ENCODE measurements at places on chromosomes 7 and 10.

DNA sequence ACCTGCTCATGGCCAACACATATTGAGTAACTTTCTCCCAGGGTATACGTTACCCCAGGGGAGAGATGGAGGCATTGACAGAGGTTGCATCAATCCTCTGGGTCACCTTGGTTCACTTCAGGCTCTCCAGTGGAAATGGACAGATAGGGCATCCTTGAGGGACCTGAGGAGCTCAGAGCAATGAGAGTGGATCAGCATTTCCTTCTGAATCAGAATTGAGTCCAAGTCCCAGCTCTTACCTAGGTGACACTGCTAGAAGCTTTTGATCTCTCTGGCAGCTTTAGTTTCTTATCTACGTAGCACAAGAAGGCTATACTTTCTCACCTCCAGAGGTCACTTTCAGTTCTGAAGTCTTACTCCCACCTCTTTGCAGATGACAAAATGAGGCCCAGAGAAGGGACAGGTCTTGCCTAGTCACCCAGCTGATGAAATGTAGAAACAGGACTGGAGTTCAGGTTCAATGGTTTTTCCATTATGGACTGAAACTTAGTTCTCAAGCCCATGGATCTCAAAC lies 35.2 kb downstream of the PANK1 start:
- DNase-seq = no peak

DNA sequence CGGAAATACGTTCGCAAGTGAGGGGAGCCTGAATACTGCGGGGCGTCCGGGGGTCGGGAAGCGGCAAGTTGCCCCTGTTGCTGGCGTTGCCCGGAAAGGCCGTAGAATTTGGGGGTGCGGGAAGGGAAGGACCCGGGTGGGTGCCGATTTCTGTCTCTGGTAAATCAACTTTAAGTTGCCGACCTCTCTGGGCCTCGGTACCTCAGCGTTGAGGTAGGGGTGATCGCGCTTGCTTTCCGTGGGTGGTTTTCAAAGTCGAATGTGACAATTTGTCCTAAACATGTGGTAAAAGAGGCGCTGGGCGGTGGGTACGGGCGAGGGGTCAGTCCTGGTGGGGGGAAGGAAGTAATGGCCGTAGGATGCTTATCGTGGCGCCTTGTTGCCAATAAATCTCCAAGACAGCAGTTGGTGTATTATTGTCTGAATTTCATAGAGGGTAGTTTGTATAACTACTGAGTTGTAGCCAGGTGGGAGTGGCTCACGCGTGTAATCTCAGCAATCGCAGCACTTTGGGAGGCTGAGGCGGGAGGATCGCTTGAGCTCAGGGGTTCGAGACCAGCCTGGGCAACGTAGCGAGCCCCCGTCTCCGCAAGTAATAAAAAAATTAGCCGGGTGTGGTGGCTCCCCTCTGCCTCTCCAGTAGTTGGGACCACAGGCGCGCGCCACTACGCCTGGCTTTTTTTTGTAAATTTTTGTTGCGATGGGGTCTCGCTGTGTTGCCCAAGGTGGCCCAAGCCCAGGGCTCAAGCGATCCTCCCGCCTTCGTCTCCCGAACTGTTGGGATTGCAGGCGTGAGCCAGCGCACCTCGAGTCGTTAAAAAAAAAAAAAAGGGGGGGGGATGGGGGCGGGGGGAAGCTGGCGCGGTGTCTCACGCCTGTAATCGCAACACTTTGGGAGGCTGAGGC lies 644 bp downstream of the BUD23 start:
- DNase-seq = no peak

GRCh38 chr10:97771055-97771891 lies 526 bp downstream of the SFRP5 start:
- DNase-seq = no peak

GRCh38 chr7:35754741-35755140 lies 46.1 kb upstream of the SEPTIN7 start:
- DNase-seq = no peak

- no peak for DNase-seq
Observed at GRCh38 chr10:35339942-35340341, 3.6 kb downstream of the CCNY start.

DNA sequence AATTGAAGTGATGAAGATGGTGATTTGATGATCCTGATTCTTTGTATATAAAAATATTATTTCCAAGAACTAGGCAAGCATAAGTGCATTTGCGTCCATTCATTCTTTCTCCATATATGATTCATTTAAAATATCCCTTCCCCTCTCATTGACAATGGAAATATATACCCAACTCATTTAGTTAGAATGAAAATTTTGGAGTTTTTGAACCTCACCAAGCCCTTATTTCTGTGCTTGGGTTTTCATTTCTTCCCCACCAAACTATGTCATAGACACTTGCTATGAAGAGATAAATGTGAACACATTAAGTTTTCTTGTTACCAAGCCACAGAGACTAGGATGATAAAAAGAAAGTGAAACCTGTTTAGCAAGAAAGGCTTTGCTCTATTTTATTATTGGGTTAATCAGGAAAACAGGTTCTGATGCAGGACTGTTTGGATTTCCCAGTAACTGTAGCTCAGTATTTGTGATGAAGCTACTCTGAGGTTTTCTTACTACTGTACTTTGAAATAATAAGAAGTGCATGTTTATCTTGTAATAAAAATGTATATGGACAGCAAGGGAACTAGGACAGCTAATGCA lies 68.3 kb downstream of the ITGB1 start:
- no peak for DNase-seq

DNA sequence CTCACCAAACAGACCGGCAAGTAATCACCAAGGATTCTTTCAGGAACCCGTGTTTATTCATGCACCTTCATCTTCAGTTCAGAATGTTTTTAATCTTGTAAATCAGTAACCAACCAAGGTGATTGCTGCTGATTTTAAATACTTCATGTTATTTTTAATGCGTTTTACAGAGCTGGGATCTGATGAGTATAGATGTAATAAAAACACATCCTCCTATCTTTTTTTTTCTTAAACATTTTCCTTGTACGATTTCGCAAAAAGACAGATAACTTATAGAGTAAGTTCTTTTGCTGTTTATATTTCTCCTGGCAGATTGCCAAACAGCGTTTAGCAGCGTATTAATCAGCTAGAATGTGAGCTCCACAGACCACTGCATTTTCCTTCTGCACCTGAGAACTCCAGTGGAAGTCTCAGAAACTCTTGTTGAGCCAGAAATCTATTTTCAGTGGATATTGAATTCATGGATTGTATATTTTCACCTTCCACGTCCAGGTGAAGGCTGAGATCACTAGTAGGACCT lies 397.8 kb upstream of the NRP1 start:
- DNase-seq = no peak

GRCh38 chr7:4017785-4018184 lies 664.3 kb upstream of the FOXK1 start:
- DNase-seq = no peak

DNA sequence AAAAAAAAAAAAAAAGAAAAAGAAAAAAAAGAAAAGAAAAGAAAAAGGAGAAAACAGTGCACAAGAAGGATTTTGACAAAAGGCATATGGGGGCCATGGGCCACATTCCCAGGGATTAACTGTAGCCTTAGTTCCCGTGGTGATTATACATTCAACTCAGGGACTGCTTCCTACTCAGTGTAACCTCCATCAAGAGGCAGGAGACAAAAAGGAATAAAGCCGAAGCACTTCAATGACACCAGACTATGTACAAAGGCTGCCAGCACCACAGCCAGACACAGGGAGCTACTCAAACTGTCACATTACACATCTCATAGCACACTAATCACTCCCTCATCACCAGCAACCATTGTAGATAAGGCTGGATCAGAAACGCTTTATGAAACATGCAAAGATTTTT lies 5.1 kb upstream of the PMPCB start:
- no peak for DNase-seq

DNA sequence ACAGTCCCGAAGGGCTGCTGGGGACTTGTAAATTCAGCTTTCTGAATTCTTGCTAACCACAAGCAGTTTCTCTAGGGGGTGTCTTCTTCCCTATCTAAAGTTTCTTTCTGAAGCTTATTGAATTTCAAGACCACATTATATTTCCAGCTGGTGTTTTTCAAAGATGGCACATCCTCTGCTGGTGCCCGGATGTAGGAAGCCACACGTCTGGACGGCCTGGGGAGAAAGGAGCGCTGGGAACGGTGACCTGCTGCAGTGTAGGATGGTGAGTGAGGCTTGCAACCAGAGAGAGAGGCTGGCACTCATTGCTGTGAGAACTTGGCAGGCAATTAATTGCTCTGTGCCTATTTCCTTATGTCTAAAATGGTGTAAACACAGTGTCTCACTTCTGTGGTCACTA lies 776.4 kb downstream of the TYW1 start:
- no peak for DNase-seq

DNA sequence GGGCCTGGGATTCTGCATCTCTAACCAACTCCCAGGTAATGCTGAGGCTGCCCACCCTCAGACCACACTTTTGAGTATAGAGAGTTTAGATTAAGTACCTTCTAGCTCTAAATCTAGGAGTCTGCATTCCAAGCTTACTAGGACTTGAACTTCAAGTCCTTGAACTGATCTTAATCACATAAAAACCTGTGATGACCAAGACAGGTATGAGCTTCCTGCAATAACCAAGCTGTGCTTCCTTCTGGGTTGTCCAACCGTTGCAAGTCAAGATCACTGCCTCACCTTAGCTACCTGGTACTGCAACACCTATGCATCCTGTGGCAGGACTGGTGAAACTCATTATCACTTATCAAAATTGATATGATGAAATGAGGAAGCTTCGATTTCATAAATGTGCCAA lies 32.9 kb upstream of the RAPGEF5 start:
- no peak for DNase-seq

- DNase-seq = no peak
Observed at GRCh38 chr10:30072068-30072467, 12.7 kb upstream of the JCAD start.

DNA sequence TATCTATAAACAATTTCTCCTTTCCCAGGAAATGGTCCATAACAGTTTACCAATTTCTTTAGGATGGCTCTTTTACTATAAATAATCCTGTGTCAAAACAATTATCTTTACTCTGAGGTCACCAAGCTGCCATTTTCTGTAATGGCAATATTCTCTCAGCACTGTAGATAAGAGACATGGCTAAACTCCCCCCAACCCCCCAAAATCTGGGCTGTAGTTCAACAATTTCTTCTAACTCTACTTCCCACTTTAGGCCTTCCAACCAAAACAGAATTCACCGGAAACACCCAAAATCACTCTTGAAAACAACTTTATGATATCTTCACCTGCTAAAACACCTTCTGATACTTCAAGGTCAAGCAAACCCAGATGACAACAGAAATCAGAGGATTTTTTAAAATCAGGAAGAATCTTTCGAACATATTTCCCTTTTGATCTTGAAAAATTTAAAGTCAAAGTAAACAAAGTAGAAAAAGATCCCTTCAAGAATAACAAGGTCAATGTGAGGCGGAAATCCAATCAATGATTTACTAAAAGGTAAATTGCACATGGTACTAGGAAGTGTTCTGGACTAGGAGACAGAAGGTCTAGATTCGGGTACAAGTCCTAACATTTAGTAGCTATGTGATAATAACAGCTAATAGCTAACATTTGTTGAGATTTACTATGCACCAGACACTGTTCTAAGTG lies 176.8 kb downstream of the CPEB3 start:
- DNase-seq = no peak

GRCh38 chr7:2926120-2926895 lies 82.2 kb upstream of the GNA12 start:
- DNase-seq = peak; percentile 44

DNA sequence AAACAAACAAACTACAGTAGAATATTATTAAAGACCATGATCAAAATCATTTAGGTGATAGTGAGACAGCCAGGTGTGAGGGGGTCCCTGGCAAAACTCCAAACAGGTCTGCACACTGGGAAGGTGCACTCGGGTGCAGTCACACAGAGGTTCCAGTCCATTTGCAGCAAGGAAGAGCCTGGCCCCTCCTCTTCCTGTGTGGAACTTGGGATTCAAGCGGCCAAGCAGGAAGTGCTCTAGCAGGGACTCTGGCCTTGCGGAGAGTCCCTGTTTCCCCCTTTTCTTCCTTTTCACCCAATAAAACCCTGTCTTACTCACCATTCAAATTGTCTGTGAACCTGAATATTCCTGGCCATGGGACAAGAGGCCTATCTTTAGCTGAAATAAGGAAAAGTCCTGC lies 181.8 kb downstream of the LRRTM3 start:
- DNase-seq = peak; percentile 48

GRCh38 chr7:2163600-2164555 lies 68.9 kb downstream of the MAD1L1 start:
- DNase-seq = no peak

DNA sequence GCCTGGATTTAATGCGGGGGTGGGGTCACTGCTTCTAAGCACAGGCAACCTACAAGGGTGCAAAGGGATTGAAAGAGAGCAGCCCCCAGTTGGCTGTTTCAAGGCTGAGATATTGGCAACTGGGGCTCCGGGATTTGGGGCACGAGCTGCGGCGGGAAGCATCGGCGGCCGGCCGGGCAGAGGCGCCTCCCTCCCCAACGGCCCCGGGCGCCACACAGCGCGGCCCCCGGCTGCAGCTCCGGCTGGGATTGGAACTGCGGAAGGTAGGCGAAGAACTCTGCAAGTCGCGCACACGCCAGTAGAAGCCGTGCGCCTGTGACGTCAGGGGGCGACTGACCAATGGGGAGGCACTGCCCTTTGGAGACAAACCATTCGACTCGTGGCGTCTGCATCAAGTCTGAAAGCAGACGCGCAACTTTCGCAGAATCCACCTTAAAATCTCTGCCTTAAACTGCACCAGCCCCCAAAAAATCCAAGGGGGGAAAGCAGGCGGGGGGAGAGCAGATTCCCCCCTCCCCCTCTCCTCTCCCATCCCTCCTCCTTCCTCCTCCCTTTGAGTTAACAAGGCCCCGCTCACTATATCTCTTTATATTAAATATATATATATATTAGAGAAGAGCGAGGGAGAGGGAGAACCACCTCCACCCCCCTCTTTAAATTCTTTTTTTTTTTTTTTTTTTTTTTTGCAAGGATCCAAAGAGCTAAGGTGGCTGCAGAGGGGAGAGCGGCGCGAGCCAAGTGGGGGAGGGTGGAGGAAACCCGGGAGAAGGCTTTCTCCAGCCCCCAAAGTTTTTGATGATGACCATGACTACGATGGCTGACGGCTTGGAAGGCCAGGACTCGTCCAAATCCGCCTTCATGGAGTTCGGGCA lies at the start of gene DLX6:
DLX6 (plus strand) TSS at position 371 of the 872 bp plus-strand sequence; CDS start at position 796, 425 bp downstream.
- DNase-seq = peak; percentile 78

GRCh38 chr10:129972966-129973673 lies 9.0 kb upstream of the EBF3 start:
- no peak for DNase-seq

DNA sequence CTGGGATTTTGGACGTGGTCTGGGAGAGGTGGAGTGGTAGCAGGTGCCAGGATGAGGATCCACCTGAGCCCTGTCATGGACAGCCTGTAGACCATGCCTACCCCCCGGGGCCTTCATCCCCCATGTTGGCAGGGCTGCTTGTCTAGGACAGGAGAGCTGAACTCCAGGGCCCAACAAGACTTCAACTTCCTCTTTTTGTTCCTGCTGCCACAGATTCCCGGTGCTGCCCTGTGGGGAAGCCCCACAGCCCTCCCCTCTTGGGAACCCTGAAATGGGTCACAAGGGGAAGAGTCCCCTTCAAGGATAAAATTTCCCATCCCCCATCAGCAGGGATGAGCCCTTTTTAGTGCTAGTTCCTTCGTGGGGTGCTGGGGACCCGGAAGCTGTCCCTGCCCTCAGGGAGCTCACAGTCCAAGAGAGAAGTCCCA lies 1.3 kb upstream of the CUEDC2 start:
- no peak for DNase-seq

All from sigmoid colon (tissue), 7 donors.